Activated CD4-positive, alpha-beta T cell treated with anti-CD3 and anti-CD28 coated beads for 1 hour (primary cell): ENCODE measurements at places on chromosomes 7 and 10.

DNA sequence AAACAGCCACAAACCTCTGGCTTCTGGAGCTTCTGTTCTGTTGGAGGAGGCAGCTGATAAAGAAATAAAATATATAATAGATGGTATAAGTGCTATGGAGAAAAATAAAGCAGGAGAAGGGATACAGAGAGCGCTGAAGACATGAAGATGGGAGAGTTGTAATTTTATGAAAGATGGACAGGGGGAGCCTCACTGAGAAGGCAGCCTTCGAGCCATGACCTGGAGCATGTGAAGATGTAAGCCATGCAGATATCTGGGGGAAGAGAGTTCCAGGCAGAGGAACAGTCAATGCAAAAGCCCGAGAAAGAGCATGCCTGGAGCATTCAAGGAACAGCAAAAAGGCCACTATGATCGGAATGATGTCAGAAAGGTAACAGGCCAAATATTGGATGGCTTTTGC is 187.5 kb downstream of the KIAA1217 start:
- DNase-seq, result no peak

DNA sequence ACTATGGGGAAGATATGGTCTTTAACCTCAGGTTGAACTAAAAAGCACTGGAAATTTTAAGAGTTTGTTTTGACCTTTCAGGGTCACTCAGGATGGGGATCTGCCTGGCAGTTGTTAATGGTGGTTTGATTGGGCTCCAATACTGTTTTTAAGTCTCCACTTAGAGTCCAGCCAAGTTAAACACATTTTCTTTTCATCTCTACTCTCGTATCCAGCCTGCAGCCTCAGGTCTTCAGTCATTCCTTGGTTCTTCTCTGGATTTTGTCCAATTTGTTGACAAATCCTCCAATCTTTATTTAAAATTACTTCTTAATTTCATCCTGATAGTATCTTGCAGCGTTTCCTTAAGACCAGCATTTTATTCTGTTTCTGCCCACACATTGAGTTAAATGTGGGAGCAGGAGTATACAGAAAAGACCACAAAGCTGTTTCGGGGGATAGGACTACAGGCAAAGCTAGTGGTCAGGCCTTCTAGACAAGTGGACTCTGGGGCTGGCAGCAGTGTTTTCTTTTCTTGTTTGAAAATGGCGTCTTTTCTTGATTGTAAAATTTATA is 133.2 kb upstream of the INHBA start:
- DNase-seq, result no peak

DNA sequence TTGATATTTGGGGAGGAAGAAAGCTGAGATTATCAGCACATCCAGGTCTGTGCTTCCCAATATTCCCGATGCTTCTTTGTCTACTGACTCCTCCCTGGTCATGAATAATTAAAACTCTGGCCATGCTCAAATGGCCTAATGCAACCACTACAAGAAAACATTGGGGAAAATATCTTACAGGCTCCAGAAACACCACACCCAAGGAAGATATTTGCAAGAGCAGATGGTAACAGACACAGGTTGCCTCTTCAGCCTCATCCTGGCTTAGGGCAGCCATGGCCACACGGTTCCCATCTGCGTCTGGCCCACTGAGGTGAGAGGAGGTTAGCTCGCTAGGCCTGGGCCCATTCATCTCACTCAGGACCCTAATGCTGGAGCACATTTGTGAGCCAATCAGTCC is 108.4 kb upstream of the SDK1 start:
- no peak for DNase-seq

DNA sequence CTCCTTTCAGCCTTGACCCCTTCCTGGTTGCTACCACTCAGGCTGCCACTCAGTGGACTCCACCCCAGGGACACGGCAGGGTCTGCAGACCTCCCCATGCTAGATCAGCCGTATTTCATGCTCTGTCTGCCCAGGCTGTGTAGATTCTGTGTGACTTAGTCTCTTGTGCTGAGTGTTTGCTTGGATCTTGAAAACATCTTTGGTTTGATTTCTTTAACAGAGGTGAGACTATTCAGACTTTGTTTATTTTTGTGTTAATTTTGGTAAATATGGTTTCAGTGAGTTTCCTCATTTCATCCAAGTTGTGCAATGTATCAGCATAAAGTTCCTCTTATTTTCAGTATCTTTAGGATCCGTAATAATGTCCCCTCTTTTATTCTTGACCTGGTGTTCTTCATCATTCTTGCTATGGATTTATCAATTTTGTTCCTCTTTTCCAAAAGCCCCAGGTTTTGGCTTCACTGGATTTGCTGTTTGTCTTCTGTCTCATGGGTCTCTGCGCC is 21.2 kb upstream of the PWWP2B start:
- no peak for DNase-seq

DNA sequence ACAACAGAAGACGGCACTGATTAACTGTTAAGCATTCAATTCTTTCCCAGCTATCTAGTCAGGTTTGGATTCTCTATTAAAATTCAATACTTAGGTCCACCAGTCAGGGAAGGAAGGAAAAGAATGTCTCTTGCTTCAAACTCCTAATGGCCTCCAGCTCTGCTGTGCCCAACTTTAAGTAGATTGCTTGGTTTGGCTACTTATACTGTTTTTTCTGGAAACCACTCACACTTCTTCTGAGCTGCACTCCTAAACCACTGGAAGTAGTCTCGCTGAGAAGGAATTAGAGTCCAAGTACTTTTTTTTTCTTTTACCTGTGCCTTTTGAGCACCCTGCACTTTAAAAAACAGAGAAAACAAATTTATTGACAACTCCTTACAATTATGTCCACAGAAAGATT is 26.7 kb upstream of the COL1A2 start:
- DNase-seq, result no peak

DNA sequence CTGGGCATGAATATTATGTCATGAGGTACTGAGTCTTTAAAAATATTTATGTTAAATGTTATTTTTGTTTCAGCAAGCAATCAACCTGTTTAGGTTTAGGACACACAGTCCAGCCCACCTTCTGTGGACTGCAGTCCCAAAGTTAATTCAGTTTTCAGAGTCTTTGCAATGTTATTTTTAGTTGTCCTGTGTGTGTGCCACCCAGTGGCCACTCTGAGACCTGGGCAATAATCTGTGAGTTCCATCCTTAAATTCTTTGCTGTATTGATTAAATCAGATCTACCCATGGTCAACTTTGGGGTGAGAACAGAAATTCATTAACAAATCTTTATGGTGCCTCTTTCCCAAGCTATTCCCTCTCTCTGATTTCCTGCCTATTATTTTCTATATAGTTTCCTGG is 415.1 kb downstream of the CCSER2 start:
- no peak for DNase-seq

DNA sequence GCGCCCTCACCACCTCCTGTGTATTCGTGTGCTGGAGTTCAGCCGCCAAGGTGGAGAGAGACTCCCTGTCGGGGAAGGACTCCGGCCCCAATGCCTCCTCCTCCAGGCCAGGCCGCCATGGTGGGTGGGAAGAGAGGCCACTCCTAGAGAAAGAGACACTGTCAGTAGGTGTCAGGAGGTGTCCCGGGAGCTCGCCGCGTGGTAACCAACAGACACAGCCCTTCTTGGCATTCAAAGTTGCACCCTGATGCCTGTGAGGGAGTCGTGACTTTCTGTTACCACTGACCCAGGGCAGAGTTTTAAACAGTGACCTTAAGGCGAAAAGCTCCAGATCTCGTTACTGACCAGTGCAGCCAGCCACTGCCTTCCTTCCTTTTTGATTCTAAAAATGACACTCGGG is 155.2 kb downstream of the CUX1 start:
- no peak for DNase-seq

DNA sequence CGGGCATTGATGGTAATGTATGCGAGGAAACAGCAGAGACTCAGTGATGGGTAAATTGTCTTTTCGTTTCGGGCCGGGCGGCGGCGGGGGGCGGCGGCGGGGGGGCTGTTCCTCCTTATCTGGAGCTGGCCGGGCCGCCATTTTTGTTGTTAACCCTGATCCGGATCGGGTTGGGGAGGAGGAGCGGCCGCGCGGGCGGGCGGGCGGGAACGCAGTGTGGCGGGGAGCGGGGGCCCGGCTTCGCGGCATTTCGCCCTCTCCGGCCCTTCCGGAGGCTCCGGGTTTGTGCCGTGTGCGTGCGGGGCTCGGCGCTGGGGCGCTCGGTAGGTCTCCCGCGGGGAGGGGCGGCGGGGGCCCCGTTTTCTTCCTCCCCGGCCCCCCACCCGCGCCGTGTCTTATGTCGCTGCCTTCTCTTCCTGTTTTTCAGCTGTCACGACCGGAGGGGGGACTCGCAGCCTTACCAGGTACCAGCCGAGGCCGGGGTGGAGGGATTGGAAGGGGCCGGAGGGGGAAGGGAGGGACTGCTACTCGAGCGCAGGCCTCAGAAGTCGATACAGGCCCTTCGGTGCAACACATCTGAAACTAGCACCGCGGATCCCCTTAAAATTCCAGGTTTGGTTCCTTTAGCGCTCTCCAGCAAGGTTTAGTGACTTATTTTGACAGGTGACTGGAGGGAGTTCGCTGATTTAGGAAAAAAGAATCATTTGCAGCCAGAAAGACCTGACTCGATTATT is 820 bp downstream of the WAC start:
- peak; percentile 48 for DNase-seq

- no peak for DNase-seq
These were observed 16.8 kb downstream of the GIMAP5 start for GRCh38 chr7:150753826-150754603.

DNA sequence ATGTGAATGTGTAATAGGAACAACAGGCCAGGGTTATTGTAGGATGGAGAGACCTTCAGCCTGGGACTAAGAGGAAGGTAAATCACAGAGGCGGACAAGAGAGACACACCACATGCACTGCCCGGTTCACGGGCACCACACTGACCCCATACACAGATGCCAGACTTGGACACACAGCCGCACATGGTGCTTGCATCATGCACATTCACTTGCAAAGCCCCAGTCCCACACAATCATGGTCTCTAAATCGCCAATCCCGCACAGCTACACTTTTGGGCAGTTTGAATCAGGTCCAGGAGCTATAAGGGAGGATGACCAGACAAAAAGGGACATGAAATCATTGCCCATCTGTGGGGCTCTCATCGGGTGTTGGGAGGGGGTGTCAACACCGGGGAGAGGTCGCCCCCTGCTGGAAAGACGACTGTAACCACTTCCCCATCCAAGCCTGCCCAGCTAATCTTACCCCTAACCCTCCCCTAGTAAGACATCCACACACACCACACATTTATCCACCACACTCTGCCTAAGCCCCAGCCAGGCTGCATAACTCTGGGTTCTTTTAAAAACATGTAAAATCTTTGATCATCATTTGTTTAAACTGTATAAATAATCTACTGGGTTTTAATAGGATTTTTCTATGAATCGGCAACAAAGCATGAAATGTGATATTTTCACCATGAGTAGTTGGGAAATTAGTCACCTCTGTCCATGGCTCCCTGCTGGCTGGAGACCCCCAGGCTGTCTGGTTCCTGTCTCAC is 40.5 kb upstream of the SLF2 start:
- DNase-seq, result no peak

GRCh38 chr10:94027197-94027596 is 33.5 kb downstream of the PLCE1 start:
- no peak for DNase-seq

GRCh38 chr10:32854435-32854834 is 103.6 kb downstream of the ITGB1 start:
- no peak for DNase-seq

DNA sequence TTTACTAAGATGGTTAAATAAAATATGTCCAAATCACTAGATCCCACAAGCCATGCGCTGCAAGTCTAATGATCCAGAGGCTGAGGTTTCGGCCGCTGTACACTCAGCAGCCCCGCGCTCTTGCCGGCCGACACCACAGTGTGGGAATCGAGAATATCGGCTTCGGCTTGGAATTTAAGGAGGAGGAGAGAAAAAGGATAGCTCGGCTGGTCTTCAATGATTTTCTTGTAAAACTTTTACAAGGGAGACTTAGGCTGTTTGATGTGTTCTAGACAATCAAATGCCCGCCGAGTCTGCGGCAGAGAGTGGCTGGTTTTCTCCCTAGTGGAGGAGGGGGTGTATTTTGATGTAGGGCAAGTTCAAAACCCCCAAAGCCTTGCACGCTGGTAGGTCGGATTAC is 118.2 kb upstream of the TCF7L2 start:
- DNase-seq, result no peak

- DNase-seq, result no peak
These were observed 66.5 kb downstream of the VPS50 start for GRCh38 chr7:93298671-93299070.

- DNase-seq, result no peak
These were observed 418.4 kb downstream of the PARD3 start for GRCh38 chr10:34396663-34397062.

DNA sequence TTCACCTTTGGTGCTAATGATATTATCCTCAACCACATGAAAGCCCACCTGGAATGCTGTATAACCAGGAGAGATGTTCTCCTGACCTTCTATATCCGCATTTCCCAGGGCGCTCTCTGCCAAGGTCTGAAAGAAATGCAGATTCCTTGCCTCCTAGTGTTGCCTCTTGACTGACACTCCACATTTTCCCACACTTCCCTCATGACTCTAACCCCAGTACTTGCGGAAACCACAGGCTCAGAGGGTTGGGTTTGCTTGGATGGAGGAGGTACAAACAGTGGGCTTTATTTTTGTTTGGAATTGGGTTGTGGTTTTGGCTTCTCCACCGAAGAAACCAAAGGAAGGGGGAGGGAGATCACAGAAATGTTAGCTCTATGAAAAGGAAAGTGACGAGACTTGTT is 222.9 kb upstream of the CELF2 start:
- no peak for DNase-seq

GRCh38 chr7:69696054-69696591 is 97.8 kb downstream of the AUTS2 start:
- DNase-seq, result no peak

GRCh38 chr10:22615101-22615500 is 99.3 kb downstream of the PIP4K2A start:
- DNase-seq, result no peak

GRCh38 chr10:62330213-62330612 is 44.0 kb upstream of the ZNF365 start:
- no peak for DNase-seq

GRCh38 chr10:50384898-50385297 is 133.6 kb upstream of the ASAH2 start:
- no peak for DNase-seq

GRCh38 chr7:139180700-139181311 is 50.2 kb upstream of the UBN2 start:
- no peak for DNase-seq

- DNase-seq, result peak; percentile 55
These were observed 56.0 kb upstream of the BTRC start for GRCh38 chr10:101297901-101298486.

DNA sequence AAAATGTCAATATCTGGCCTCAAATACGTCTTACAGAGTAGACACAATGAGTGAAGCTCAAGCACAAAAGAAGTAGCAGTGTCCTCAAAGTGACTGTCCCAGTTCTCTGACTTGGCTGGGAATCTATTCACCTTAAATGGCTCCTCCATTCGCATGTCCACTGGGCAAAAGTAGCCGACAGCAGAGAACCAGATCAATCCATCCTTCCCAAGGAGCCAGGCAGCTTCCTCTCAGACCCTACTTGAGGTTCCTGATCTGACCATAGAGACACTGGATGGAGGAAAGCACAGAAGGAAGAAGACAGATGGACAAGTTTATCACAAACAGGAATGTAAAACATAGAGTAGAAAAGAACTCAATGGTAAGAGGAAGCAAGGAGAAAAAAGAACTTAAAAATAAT is 53.5 kb downstream of the CDK6 start:
- no peak for DNase-seq

GRCh38 chr7:66583490-66584110 is 45.1 kb upstream of the KCTD7 start:
- no peak for DNase-seq
